Progenitor cell of endocrine pancreas (in vitro differentiated cells): ENCODE measurements at places on chromosomes 5 and 9.

GRCh38 chr9:118532592-118532991 lies 828.4 kb downstream of the TLR4 start:
- H3K4me1 ChIP-seq, result no peaks in the 10 kb centered on the region
- H3K36me3 ChIP-seq, result no peaks in the 10 kb centered on the region
- peaks cover 3% of the 10 kb centered on the region for H3K27me3 ChIP-seq
- no peak overlapping the region for H3K4me3 ChIP-seq

- H3K4me1 ChIP-seq, result no peaks in the 10 kb centered on the region
- peaks cover 2% of the 10 kb centered on the region for H3K36me3 ChIP-seq
- H3K27me3 ChIP-seq, result no peaks in the 10 kb centered on the region
- H3K4me3 ChIP-seq, result no peak overlapping the region
Observed at GRCh38 chr5:61051267-61051666, 106.3 kb downstream of the NDUFAF2 start.

- H3K4me1 ChIP-seq, result no peaks in the 10 kb centered on the region
- no peak for DNase-seq
- H3K27ac ChIP-seq, result no peak overlapping the region
- no peaks in the 10 kb centered on the region for H3K36me3 ChIP-seq
- no peak overlapping the region for H3K4me3 ChIP-seq
- H3K27me3 ChIP-seq, result no peaks in the 10 kb centered on the region
Observed at GRCh38 chr9:127154003-127154389, 31.6 kb upstream of the ANGPTL2 start.

- H3K36me3 ChIP-seq, result no peaks in the 10 kb centered on the region
- peaks cover 9% of the 10 kb centered on the region for H3K4me1 ChIP-seq
- H3K27me3 ChIP-seq, result peaks cover 10% of the 10 kb centered on the region
- H3K4me3 ChIP-seq, result peak within 1 kb of the TSS; percentile 91
Observed at GRCh38 chr9:37753489-37754190, at the start of gene TRMT10B. TRMT10B (plus strand) TSS chr9:37753805; CDS start chr9:37761932, 8,127 bp downstream.

- peaks cover 3% of the 10 kb centered on the region for H3K27me3 ChIP-seq
- H3K36me3 ChIP-seq, result peaks cover 1% of the 10 kb centered on the region
- no peak overlapping the region for H3K27ac ChIP-seq
- H3K4me3 ChIP-seq, result no peak overlapping the region
- no peak for DNase-seq
- H3K4me1 ChIP-seq, result no peaks in the 10 kb centered on the region
Observed at GRCh38 chr9:90907790-90908189, 106.2 kb downstream of the SYK start.

GRCh38 chr9:71764463-71764862 lies 3.9 kb downstream of the CEMIP2 start:
- H3K27ac ChIP-seq, result peak overlapping the region; percentile 84
- H3K4me1 ChIP-seq, result peaks cover 55% of the 10 kb centered on the region
- peak overlapping the region; percentile 15 for H3K4me3 ChIP-seq
- no peaks in the 10 kb centered on the region for H3K36me3 ChIP-seq
- H3K27me3 ChIP-seq, result no peaks in the 10 kb centered on the region

- H3K4me3 ChIP-seq, result no peak overlapping the region
- DNase-seq, result no peak
- peaks cover 4% of the 10 kb centered on the region for H3K4me1 ChIP-seq
- H3K27me3 ChIP-seq, result no peaks in the 10 kb centered on the region
Observed at GRCh38 chr9:116674210-116674980, 12.7 kb upstream of the TRIM32 start.

DNA sequence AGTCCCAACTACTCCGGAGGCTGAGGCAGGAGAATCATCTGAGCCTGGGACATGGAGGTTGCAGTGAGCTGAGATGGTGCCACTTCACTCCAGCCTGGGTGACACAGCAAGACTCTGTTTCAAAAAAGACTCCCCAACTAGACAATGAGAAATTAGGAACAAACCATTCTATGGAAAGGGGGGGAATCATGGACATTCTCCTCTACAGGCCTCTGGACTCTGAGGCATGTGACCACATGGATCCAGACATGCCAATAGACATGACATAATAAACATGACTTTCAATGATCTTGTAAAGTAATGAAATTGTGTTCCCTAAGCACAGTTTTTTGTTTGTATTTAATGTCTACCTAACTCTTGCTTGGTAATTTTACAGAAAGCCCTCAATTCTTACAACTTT lies 8.8 kb downstream of the HOMER1 start:
- no peak for DNase-seq
- no peak overlapping the region for H3K4me3 ChIP-seq
- no peaks in the 10 kb centered on the region for H3K36me3 ChIP-seq
- peaks cover 30% of the 10 kb centered on the region for H3K4me1 ChIP-seq

DNA sequence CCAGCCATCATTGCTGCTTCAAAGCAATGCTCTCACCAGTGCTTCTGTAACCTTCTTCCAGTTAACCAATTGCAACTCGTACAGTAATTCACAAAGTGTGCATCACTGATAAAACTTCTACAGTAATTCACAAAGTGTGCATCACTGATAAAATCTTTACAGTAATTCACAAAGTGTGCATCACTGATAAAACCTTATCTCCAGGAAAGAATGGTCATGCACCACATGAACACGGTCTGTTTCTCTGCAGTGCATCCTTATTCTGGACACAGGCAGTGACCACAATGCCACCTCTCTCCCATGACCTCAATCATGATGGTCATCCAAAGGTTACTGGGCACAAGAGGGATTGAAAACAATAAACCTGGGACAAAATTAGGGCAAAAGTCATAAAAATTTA lies 153.6 kb downstream of the TSSK1B start:
- no peak overlapping the region for H3K4me3 ChIP-seq
- no peaks in the 10 kb centered on the region for H3K36me3 ChIP-seq
- no peaks in the 10 kb centered on the region for H3K27me3 ChIP-seq
- no peak for DNase-seq

GRCh38 chr5:79147076-79147475 lies 35.5 kb downstream of the BHMT start:
- H3K4me3 ChIP-seq, result no peak overlapping the region
- H3K27me3 ChIP-seq, result peaks cover 4% of the 10 kb centered on the region
- no peak overlapping the region for H3K27ac ChIP-seq
- peaks cover 5% of the 10 kb centered on the region for H3K4me1 ChIP-seq

DNA sequence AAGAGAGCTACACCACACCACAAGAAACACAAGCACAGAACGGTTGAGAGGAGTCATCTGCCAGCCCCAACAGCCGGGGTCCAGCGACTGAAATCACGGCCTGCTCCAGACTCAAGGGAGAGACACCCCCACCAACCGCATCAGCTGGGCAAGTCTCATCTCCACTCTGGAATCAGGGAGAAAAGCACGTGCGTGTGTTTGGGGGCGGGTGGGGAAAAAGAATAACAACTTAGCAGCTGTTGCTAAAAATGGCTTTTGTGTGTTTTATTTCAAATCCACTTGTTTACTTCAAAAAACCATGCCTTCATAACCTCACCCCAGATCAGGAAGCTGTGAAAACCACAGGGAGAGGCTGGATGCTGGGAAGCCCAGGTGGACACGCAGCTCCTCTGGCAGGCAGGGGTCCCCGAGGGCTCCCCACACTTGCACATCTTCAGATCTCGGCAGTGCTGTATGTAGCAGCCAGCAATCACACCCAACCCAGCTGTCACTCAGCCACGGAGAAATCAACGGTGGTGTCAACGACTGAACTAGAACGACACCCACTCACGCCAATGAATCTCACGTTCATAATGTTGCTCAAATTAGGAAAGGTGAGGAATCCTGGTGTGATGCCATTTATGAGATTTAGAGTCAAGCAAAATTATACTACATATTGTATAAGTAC lies 19.0 kb downstream of the PNPLA7 start:
- H3K27ac ChIP-seq, result no peak overlapping the region
- no peak for DNase-seq
- H3K4me1 ChIP-seq, result peaks cover 7% of the 10 kb centered on the region
- peaks cover 4% of the 10 kb centered on the region for H3K27me3 ChIP-seq

DNA sequence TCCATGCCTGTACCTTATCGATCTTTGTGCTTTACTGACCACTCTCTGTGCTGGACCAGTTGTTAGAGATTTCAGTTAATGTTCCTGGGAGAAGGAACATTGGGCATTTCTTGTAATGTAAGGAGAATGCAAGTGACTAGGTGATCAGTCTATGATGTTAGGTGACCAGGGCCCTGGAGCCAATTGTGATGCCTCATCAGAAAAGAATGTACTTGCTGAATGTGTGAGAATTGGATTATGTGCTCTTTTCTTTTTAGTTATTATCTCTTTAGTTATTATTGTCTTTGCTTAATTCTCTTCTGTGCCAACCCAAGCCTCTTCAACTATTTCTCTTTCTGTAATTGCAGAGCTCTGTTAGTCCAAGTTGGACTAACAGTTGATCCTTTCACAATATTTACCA lies 92.9 kb downstream of the LRRC70 start:
- DNase-seq, result no peak
- H3K4me3 ChIP-seq, result no peak overlapping the region
- no peaks in the 10 kb centered on the region for H3K27me3 ChIP-seq
- no peaks in the 10 kb centered on the region for H3K4me1 ChIP-seq
- no peaks in the 10 kb centered on the region for H3K36me3 ChIP-seq

DNA sequence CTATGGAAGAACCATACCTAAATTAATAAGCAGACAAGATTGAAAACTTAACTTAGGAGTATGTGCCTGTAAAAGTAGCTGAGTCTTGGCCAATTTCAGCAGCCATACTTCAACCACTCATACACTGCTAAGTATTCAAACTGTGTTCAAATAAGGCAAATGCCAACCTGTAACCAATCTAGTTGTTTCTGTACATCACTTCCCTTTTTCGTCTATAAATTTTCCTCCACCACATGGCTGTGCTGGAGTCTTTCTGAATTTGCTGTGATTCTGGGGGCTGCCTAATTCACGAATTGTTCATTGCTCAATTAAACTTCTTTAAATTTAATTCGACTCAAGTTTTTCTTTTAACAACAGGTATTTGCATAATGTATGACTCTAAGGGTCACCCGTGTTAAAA lies 184.4 kb downstream of the PLK2 start:
- no peak for DNase-seq
- no peaks in the 10 kb centered on the region for H3K36me3 ChIP-seq
- no peaks in the 10 kb centered on the region for H3K27me3 ChIP-seq
- no peak overlapping the region for H3K27ac ChIP-seq
- H3K4me1 ChIP-seq, result peaks cover 3% of the 10 kb centered on the region
- no peak overlapping the region for H3K4me3 ChIP-seq

- no peak overlapping the region for H3K4me3 ChIP-seq
- no peak for DNase-seq
- H3K36me3 ChIP-seq, result peaks cover 6% of the 10 kb centered on the region
Observed at GRCh38 chr5:95590880-95591279, 29.0 kb upstream of the GPR150 start.
